ENCODE measurements at places on chromosomes 1 and 21.
A peak's percentile ranks its signal among the peaks of the same experiment; 100 is the strongest.

DNA sequence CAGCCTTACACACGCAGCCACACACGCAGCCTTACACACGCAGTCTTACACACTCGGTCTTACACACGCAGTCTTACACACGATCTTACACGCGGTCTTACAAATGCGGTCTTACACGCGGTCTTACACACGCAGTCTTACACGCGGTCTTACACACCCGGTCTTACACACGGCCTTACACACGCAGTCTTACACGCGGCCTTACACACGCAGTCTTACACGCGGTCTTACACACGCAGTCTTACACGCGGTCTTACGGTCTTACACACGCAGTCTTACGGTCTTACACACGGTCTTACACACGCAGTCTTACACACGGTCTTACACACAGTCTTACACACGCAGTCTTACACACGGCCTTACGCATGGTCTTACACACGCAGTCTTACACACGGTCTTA lies 111.9 kb downstream of the PRDM16 start:
- no peak for DNase-seq

- DNase-seq, result peak; percentile 33
Measured at GRCh38 chr1:20521960-20522861, 14.3 kb upstream of the MUL1 start.

GRCh38 chr1:232300466-232300865 lies 329.5 kb downstream of the SIPA1L2 start:
- DNase-seq, result no peak

GRCh38 chr1:223645903-223646302 lies 19.6 kb downstream of the CAPN8 start:
- DNase-seq, result no peak

- DNase-seq, result no peak
Measured at GRCh38 chr1:119739150-119739549, 27.4 kb downstream of the PHGDH start.
